ENCODE measurements at places on chromosomes 13 and 19.
A peak's percentile ranks its signal among the peaks of the same experiment; 100 is the strongest.

DNA sequence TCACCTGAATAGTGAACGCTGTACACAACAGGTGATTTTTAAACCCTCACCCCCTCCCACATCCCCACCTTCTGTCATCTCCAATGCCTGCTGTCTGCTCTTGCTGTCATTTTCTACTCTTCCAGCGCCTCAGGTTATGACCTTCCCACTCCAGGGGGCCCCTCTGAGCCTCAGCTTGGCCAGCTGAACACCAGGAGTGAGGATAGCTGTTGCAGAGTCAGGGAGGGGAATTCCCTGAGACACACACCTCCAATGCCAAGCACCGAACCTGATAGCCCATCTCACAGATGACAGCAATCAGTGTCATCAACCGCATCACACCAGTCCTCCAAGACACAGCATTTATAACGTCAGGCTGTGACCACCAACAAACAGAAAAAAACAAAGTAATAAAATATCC lies 193.5 kb downstream of the ZNF536 start:
- DNase-seq = no peak

DNA sequence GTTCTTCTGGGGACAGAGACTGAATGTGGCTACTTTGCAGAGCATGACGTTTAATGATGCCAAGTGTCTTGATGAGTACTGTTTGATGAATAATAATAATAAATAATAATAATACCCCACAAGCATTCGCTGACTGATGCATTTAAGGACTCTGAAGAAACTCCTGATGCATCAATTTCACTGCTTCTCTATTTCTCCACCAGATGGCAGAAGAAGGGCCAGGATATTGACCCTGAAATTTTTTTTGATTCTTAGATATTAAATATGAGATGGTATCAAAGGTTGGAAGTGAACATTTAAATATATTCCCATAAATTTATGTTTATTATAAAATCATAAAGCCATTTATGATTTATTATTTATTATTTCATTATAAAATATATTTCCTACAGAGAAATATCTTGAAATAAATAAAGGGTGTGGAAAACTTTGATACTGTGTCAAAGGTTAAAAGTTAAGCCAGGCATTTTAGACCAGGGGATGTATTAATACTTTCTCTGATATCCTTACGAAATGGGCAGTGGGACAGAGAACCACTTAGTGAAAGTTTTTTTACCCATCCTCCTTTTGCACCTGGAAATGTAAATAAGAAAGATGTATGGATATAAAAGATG lies 170.9 kb downstream of the LACC1 start:
- DNase-seq = peak; percentile 43

GRCh38 chr19:49718511-49718910 lies 27.6 kb downstream of the CPT1C start:
- DNase-seq = no peak

DNA sequence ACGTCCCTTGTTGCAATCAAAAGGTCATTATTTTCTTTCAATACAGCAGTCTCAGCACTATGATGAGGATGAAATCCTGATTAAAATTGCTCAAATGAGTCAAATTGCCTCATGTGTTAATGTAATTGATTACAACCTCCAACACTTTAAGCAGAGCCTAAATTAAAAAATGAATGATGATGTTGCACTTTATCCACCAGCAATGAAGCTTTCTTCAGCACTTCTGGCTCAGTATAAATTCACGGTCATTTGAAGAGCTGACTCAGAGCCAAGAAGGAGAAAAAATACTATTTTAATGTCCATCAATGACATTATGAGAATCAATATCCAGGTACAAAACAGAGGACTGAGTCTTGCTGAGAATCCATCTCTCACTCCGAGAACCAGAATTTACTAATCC lies 792.6 kb upstream of the ATXN8OS start:
- DNase-seq = no peak

- DNase-seq = no peak
These were observed 520.7 kb upstream of the NBEA start for GRCh38 chr13:34421347-34421719.

GRCh38 chr19:6579450-6580178 lies 11.3 kb downstream of the CD70 start:
- DNase-seq = no peak

GRCh38 chr19:34408411-34408810 lies 4.2 kb downstream of the PDCD2L start:
- DNase-seq = no peak

DNA sequence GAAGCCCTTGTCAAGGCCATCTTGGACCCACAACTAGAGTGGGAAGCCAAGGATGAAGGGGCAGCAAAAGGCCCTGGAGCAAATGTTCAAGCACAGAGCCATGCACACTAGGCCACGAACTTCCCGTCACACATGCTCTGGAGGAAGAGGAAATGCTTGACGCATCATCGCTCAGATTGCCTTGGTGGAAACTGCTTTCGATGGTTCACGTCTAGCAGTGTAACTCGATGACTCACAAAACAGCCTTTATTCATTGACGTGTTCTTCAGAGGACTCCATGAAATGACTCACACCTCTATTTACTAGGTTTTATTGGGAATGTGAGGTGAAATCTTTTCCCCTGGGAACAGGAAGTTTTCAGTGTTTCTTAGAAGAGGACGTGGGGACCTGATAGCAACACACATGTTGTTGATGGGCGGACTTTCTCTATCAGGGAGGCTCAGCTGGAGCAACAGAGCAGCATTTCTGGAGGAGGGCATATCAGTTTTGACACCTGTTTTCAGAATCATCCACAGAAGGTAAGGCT lies 79.8 kb upstream of the FLT1 start:
- peak; percentile 92 for DNase-seq

DNA sequence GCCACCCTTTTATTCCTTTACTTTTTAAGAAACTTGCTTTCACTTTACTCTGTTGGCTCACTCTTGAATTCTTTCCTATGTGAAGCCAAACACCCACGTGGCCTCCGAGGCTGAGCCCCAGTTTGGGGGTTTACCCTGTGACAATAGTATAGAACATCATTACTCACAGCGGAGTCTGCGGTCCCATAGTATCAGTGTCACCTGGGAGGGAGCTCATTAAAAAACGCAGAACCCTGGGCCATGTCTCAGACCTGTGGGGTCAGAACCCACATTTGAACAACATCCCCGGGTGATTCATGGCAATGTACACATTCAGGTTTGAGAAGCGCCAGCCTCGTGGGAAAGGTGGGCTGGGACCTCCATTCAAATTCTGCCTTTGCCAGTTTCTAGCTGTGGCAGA lies 36.0 kb upstream of the UBL3 start:
- DNase-seq = no peak

DNA sequence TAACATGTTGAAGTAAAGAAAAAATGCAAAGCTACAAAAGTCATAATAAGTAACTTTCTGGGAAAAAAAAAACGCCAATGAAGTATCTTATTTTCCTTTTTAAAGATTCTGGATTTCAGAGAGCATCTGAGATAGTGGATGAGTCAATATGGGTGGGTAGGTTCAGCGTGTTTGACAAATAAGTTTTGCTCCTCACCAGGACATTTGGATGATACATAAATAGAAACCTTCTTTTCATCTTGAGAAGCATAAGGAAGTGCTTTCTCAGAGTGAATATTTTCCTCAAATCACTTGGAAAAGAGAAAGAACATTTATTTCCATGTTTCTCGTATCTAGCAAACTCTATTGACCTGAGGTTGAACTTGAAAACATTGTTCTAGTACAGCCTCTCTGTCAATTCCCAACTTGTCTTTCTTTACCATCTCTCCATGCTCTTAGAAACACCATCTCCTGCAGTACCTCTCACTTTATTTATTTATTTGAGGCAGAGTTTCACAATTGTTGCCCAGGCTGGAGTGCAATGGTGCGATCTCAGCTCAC lies 463.2 kb downstream of the KLF5 start:
- no peak for DNase-seq

DNA sequence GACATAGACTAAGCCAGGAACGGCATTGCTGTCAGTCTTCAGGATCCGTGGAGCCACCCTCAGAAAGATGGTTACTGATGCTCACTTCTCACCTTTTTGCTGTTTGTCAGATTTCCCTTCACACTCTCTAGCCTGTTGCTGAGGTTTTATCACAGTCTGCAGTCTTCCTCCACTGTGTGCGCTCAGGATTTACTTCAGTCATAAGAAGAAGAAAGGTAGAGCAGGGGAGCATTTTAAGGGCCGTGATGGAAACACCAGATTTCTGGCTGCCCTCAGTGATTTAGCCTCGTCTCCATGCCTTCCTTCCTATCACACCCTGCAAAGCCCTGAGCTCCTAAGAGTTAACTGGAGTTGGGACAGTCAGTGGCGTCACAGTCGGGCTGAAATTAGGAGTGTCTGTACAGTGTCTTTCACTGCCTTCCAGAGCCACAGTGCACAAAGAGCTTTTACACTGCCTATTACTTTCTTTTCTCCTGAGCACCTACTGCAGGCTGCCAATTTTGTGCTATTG lies 60.0 kb upstream of the GPR183 start:
- no peak for DNase-seq

DNA sequence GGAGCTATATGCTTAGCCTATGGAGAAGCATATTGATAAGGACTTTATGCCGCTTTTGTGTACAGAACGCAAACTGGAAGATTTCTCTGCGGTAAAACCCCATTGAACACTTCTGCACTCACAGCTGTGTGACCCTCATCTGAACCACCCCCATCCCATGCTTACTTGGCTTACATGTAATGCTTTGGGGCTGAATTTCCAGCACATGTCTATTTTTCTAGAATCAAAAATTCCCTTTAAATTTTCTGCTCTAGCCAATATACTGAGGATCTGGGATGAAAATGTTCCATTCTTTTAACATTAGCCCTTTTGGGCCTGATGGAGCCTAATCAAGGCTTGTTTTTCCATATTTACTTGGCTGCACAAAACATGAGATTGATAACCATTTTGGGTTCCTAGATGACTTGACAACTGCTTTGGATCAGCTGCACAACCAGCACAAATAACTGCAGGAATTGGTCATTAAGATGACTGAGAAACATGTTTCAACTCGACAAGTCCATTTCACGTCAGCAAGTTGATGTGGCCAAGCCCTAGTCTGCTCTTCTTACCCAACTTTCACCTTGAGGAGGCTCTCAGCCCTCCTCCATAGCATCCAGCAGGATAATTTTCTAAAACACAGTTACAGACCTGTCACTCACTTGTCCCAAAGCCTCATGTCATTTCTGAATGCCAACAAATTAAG lies 52.4 kb downstream of the TNFSF11 start:
- DNase-seq = no peak

- no peak for DNase-seq
These were observed 113.3 kb downstream of the LMO7 start for GRCh38 chr13:75749407-75749806.

DNA sequence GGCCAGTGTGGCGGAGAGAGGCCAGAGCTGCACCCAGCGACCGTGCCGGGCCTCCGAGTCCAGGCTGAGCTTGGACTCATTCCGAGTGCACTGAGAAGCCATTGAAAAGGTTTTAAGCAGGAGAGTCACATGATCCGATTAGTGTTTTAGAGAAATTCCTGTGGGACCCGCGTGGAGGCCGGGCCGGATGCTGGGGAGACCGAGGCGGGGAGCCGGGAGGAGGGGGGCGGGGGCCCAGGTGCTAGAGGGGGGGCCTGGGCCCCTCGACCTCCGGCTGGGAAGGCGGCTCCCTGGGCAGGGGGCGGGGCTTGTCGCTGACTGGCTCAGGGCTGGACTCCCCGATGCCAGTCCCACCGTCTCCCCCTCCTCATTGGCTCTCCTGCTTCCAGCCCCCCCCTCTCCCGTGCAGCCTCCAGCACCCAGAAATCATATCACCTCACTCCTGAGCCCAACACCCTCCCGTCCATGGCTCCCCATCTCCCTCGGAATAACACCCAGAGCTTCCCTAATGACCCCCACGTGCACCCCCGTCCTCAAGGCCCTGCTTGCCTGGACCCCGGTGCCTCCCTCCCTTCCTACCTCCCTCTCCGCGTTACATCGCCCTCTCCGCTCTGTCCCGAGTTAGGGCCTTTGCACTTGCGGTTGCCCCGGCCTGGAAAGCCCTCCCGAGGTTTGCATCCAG lies 5.2 kb upstream of the ZNF579 start:
- DNase-seq = no peak

GRCh38 chr13:46641274-46642081 lies 88.5 kb downstream of the LRCH1 start:
- no peak for DNase-seq

GRCh38 chr19:13215572-13216380 lies 65.6 kb downstream of the IER2 start:
- DNase-seq = no peak

DNA sequence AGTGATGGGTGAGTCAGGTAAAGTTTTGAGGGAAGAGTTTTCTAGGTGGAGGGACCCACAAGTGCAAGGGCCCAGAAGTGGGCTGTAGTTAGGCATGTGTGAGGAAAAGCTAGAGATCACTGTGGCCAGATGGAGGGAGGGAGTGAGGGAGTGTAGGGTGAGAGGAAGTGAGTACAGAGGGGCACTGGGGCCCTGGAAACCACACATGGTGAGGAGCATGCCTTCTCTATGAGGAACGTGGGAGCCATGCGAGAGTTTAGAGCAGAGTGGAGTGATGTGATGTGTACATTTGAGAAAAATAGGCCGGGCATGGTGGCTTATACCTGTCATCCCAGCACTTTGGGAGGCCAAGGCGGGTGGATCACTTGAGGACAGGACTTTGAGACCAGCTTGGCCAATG lies 14.7 kb upstream of the SHKBP1 start:
- DNase-seq = no peak

- DNase-seq = no peak
These were observed 116.0 kb downstream of the SOX1 start for GRCh38 chr13:112182846-112183531.

GRCh38 chr13:80669112-80669511 lies 328.2 kb upstream of the SPRY2 start:
- DNase-seq = no peak

DNA sequence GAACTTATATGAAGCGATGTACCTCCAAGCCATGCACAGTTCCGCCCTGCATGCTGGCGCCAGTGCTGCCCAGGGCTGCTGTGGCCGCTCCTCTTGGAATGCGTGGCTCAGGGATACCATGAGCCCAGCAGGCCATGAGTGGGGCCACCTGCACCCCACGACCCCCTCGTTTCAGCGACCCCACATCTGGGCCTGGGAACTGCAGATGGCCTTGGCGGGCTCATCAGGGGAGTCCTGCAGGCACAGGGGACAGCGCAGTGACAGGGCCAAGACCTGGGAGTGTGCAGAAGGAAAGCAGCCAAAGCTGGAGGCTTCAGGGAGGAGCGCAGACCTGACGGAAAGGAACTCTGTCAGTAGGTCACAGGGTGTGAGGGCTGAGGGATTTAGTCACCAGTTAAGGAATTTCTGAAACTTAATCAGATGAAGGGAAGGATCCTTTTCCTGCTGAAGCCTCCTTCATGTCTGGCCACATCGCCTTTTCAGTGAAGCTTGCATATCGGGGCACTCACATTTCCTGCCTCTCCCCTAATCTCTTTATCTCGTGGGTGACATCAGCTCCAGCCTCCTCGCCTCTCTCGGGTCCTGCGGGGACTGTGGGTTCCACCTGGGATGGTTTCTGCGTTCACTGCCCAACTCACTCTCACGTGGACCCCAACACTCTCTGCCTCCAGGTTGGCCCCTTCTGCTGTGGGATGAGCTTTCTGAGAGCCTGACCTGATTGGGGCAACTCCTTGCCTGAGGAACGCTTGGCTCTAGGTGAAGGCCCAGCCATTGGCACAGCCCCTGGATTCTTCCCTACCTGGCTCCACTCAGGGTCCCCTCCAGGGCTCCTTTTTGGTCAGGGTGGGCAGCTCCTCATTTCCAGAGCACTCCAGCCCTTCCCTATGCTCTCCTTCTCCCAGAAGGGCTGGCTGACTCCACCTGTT lies 123.5 kb downstream of the CRYL1 start:
- no peak for DNase-seq

GRCh38 chr19:39083599-39083982 lies 577 bp upstream of the ACP7 start:
- DNase-seq = no peak
